ENCODE measurements at places on chromosomes 2 and 18.

GRCh38 chr18:7116792-7117389, 706 bp downstream of the LAMA1 start:
- DNase-seq: no peak

- no peak for DNase-seq
Observed at GRCh38 chr2:198753101-198753500, 704.6 kb downstream of the SATB2 start.

DNA sequence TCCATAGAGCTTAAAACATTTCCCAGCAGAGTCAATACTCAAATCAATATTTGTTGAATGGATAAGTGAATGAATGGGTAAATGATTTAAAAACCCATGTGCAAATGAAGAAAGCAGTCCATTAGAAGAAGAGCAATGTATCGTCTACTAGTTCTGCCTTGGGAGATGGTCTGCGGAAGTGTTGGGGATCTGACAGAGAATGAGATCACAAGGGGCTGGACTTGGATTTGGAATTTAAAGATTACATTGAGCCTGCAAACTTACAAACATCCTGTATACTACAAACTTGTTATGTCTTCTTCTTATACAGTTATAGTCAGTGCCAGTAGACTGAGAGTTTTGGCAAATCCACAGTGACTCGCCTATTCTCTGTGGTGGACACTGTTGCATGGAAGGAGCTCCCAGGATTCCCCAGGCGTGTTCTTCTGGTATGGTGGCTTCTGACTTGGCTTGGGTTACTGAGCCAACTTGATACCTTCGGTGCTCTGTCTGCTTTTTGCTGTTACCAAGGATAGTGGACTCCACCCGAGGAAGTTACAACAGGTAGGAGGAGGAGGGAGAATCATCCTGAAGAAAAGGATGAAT, 163.3 kb upstream of the SERPINE2 start:
- no peak for DNase-seq

- no peak for DNase-seq
Observed at GRCh38 chr2:21489080-21489479, 365.3 kb downstream of the TDRD15 start.

- DNase-seq: no peak
Observed at GRCh38 chr2:186855216-186855615, 6.2 kb upstream of the ZSWIM2 start.

DNA sequence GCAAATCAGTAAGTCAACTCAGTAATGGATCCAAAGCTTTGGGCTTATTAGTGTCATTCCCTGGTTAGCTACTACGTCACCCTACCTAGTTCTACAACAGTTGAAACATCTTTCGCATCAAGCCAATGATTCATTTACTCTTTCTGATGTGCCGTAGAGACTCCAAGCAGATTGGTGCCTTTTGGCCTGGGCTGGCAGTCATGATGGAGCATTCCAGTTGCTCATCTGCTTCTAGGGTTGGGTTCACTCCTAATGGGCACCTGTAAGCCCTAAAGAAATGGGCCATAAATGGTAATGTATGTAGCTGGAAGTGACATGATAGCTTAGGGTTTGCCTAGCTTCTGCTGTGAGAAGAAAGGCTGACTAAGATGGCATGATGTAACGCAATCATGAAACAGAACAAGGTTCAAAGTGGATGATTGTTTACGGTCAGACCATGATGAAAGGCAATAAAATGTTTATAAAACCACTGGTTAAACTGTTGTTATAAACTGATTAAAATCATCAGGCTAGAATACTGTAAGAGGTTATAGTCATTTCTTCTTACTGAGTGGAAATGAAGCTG, 20.4 kb upstream of the CCL20 start:
- DNase-seq: no peak

- DNase-seq: no peak
Observed at GRCh38 chr18:33576999-33577646, 896 bp upstream of the ASXL3 start.

GRCh38 chr2:152462120-152462519, 127.1 kb downstream of the FMNL2 start:
- DNase-seq: no peak

DNA sequence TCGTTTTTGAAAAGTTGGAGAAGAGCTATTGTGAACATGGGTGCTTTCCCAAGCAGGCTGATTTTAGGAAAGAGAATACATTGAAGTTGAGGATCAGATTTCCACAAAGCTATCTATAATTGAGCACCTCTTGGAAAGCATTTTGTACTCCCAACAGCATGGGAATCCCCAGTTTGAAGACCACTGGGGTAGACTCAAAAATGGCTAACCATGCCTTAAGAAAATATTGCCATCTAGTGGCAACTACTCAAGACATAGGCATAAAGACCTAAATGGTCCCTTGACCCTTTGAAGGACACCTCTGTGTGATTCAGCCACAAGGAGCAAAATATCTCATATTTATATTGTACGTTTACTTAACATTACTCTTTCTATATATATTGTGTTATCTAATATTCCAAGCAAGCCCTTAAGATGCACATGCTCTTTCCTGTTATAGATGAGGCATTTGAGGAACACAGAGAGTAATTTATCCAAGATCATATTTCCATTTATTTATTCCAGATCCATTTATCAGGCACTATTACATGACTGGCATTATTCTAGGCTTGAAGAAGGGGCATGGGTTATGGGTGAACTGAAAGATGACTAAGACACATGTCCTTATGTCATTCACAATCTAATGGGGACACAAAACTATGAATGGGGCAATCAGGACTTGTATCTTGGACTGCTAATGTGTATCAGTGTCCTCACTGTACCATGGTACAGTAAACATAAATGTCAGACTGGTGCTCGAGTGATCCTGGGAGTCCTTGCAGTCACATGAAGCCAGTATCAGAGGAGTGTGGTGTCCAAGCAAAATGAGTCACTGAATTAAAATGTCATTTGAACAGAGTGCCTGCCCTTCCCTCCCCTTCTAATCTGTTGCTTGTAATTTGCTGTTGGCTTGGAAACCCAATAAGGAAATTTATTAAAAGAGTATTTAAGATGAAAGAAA, 121.0 kb upstream of the XPO1 start:
- DNase-seq: no peak

GRCh38 chr18:29531746-29532145, 1354.8 kb upstream of the CDH2 start:
- no peak for DNase-seq

All from Right ventricle myocardium inferior (tissue), 1 donor.